BJ (cell line): ENCODE measurements at places on chromosomes 3 and 15. TPM values are rescaled to one million over a fixed set of nuclear protein-coding genes. Genes with fewer than 3 reads are reported as not detected.

DNA sequence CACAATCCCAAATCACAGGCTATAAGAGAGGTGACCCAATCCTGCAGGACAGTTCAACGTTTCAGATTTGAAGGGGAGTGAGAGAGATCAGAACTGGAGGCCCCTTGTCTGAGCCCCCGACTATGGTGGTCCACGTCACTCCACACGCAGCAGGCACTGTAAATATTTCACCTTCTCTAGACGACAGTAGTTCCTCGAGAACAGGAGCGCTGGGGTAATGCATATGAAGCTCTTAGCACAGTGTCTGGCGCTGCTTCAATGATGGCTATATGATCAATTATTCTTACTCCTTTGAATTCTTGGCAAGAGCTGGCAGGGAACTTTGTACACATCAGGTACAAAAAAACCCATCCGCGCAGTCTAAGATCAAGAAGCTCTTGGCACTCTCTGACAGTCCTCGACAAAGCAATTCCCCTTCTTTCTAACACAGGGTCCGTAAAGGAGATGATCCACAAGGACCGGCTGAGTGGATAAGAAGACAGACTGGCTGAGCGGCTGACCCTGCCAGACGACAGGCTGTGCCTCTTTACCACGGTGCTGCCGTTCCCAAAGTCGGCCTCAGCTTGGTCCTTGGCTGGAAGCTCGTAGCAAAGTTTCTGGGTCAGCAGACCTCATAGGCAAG is 522 bp upstream of the NRROS start:
- DNase-seq: no peak

- peak; percentile 60 for DNase-seq
Observed at GRCh38 chr3:11558002-11558401, 85.7 kb downstream of the VGLL4 start.

GRCh38 chr3:179038216-179038898 is 33.3 kb downstream of the ZMAT3 start:
- no peak for DNase-seq

GRCh38 chr3:58560771-58561311 is 16.4 kb downstream of the FAM107A start:
- peak; percentile 97 for DNase-seq

GRCh38 chr15:68286256-68286655 is 8.7 kb downstream of the FEM1B start:
- DNase-seq: no peak

DNA sequence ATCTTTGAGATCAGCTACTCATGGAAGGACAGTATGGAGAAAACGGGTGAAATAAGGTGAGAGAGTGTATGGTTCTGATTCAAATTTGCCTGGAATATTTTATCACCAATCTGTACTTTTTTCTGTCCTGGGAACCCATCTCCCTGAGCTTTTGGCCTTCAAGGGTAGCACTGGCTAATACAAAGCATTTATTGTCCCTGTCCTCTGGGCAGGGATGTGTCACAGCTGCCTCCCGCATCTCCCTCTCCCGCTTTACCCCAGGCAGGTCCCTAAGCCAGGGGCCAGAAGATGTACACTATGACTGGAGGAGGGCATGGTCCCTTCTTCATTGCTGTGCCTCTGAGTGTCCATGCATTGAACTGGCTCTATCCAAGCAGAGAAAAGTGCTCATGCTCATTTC is 201.7 kb upstream of the CHRNA7 start:
- DNase-seq: no peak

- no peak for DNase-seq
Observed at GRCh38 chr3:149933858-149934257, 36.8 kb downstream of the PFN2 start.

- DNase-seq: no peak
Observed at GRCh38 chr15:97077975-97078374, 747.5 kb downstream of the NR2F2 start.

DNA sequence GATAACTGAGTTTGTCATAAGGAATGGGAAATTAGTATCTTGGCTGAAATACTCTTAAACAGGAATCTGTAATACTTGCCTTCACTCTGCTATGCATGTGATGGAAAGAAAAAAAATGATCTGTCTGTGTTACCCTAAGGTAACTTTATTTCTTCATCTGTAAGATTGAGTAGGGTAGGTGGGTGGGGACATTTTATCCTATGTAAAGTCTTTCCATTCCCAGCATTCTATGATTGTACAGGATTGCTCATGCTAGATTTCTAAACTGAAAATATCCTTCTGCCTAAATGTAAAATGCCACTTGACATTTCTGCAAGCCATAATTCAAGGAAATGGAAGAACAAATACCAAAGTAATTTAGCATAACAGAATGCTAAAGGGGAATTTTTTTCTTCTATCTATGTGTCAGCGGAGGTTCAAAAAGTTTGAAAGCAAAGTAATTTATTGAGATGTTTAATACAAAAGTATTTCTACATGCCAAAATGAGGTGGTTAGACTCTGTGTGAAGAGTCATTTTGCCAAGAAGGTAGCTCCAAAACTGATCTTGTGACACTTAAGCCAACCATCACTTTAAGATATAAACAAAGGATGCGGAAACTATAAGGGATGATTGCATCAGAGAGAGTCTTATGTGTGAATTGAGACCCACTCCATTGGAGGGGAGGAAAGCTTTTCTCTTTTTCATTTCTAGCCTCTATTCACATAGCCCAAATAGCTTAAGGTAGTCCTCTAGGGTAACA is 46.6 kb upstream of the SERPINI2 start:
- DNase-seq: no peak

DNA sequence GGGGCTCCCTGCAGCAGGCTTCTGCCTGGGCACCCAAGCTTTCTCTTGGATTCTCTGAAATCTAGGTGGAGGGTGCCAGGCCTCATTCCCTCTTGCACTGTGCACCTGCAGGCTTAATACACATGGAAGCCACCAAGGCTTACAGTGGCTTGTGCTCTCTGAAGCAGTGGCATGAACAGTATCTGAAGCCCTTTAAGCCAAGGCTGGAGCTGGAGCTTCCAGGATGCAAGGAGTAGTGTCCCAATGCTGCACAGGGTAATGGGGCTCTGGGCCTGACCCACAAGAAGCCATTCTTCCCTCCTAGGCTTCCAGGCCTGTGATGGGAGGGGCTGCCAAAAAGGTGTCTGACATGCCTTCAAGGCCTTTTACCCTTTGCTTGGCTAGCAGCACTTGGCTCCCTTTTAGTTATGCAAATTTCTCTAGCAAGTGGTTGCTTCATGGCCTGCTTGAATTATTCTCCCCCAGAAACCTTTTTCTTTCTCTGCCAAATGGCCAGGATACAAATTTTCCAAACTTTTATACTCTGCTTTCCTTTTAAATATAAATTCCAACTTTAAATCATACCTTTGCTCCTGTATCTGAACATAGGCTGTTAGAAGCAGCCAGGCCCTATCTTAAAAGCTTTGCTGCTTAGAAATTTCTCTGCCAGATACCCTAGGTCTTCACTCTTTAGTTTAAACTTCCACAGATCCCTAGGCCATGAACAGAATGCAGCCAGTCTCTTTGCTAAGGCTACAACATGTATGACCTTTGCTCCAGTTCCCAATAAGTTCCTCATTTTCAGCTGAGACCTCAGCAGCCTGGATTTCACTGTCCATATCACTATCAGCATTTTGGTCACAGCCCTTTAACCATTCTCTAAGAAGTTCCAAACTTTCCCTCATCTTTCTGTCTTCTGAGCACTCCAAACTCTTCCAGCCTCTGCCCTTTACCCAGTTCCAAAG is 201.1 kb upstream of the LRRFIP2 start:
- no peak for DNase-seq

- no peak for DNase-seq
Observed at GRCh38 chr3:152398495-152398894, 129.8 kb downstream of the MBNL1 start.

DNA sequence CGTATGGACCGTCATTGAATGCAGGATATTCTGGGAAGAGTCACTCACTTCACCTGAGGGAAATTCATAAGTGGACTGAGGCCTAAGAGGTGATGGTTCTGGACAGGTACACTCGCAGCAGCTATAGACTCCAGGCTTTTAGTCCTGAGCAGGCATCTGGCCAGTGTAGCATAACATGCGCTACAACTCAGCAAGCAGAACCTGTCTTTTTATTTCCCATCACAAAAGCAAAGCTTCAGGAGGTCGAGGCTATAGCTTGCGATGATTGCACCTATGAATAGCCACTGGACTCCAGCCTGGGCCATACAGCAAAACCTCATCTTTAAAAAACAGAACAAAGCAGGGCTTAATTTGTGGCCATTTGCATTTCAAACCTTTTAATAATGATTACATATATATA is 185.8 kb downstream of the KCNH8 start:
- DNase-seq: no peak

DNA sequence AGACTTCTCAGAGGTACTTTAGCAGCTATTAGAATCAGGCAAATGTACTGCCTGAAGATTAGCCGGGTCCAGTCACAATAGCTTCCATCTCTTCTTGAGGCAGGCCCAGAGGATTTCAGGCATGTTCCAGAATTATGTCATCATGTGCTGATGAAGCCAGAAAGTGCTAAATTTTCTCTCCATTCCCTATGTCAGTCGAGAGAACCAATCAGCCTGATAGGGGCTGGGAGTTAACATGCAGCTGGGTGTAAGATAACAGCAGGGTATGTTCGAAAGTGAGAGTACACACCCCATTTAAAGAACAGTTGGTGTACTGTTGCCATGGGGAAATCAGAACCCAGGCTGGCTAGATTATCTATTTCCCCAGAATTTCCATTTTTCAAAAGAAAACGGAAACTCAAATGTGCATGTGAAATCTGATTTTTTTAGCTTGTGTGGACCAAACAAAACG is 48.7 kb downstream of the MYH15 start:
- no peak for DNase-seq

DNA sequence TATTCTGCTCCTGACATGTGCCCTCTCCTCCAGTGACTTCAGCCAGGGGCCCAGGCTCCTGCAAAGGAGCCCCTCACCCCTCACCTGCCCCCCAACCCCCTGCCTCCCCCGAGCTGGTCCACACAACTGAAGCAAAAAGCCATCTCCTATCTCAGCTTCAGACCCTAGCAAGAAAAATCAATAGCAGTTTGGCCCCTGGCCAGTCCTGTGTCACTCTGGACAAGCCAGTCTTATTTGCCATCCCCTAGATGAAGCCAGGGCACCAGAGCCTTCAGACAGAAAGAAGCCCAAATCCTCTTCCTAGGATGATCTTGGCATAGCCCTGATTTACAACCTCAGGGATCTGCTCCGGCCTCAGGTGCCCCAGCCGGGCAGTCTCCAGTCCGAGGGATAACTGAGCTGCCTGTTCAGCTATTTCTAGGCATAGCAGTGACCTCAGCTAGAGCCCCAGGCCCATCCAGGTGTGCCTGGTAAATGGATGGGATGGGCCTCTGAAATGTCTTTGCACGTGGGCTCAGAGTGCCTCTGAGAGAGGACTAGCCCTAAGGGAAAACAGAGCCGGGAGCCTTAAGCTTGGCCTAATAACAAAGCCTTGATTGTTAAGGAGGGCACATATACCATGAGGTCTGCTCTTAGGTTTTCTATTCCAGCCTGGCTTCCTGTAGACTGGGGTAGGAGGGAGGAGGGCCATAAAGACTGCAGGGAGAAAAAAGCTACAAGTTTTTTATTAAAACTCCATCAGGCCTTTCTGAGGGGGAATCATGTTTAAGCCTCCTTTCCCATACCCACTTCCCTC is 242.0 kb downstream of the SHQ1 start:
- no peak for DNase-seq

DNA sequence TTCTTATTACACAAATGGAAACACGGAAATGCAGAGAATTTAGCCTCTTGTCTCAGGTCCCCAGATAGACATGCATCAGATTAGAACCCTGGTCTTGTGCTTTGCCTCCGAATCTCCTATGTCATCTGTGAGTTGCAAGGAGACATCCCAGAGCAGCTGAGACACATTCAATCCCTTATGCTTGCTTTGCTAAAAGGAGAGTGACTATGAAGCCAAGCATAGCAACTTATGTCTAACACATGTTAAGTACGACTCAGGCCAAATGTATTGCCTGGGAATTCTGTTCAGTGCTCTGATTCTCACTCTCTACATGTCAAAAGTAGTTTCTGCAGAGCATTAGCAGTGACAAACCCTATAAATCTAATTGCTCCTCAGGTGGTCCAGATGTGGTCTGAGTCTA is 30.6 kb upstream of the LRRC3B start:
- DNase-seq: no peak

GRCh38 chr3:52494445-52494844 is 693 bp upstream of the STAB1 start:
- no peak for DNase-seq

DNA sequence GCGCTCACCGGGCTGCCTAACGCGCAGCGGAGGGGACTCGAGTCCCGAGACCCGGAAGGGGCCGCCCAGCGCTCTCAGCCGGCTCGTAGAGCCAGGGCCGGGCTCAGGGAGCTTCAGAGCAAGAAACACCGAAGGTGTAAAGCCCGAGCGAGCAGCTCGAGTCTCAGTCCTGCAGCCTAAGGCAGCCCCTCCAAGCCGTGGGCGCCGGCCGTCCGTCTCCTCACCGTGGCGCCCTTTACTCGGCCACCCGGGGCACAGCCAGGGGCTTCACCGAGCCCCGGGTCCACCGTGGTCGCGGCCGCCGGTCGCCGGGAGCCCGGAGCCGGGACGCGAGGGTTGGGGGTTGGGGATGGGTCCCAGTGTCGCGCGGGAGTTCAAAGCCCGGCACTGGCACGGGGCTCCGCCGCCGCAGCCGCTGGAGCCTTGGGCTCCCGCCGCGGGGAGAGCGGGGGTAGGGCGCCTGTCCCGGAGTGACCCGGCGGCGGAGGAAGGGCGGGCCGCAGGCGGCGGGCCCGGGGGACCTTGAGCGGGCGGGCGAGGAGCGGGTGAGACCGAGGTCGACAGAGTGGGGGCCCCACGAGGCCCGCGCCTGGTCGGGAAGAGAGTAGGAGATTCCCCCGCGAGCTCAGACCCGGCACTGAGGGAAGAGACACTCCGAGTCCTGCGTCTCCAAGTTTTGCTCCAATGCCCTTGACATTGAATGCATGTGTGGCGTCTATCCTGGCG is 26.9 kb upstream of the THRB start:
- no peak for DNase-seq

- DNase-seq: no peak
Observed at GRCh38 chr3:150254309-150254708, 153.8 kb upstream of the TSC22D2 start.

GRCh38 chr3:177591379-177591778 is 394.1 kb upstream of the TBL1XR1 start:
- DNase-seq: no peak

GRCh38 chr15:24955531-24955921 is 739 bp downstream of the SNRPN start:
- no peak for DNase-seq

Gene EXD1
- not detected in 2 replicates for polyA plus RNA-seq

Gene SHF
- polyA plus RNA-seq: 3.9 and 5.2 TPM in 2 replicates

Gene RHCG
- polyA plus RNA-seq: not detected in 2 replicates

Gene RTP1
- polyA plus RNA-seq: not detected in 2 replicates

Gene PAK6
- polyA plus RNA-seq: not detected in 2 replicates

Gene CHRD
- 0.83 and 1.5 TPM in 2 replicates for polyA plus RNA-seq

Gene PEX11A
- 8.5 and 8.9 TPM in 2 replicates for polyA plus RNA-seq
